ENCODE measurements at places on chromosomes 4 and X. TPM values are rescaled to one million over a fixed set of nuclear protein-coding genes. Genes with fewer than 3 reads are reported as not detected.

DNA sequence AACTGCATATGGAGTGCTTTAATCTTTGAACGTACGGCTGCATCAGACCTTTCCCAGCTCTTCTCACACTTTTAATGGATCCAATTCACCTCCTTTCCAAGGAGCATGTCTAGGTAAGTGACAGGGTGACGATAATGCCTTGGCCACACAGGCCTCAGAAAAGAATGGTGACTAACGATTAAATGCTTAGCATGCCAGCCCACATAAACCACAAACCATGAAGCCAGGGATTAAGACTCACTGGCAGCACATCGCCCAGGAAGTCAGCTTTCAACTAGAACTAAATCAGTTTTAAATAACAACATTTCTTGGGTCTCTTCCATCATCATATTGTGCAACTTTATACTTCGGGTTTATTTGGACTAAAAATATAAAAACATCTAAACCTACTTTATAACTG lies 28.7 kb downstream of the INPP4B start:
- H3K27me3 ChIP-seq = no peaks in the 10 kb centered on the region
- peaks cover 11% of the 10 kb centered on the region for H3K4me1 ChIP-seq
- no peak overlapping the region for H3K4me3 ChIP-seq
- H3K36me3 ChIP-seq = no peaks in the 10 kb centered on the region

- no peak overlapping the region for H3K4me3 ChIP-seq
- no peak overlapping the region for H3K27ac ChIP-seq
- H3K27me3 ChIP-seq = no peaks in the 10 kb centered on the region
- H3K36me3 ChIP-seq = no peaks in the 10 kb centered on the region
- DNase-seq = no peak
Observed at GRCh38 chr4:153948041-153948440, 159.2 kb upstream of the SFRP2 start.

DNA sequence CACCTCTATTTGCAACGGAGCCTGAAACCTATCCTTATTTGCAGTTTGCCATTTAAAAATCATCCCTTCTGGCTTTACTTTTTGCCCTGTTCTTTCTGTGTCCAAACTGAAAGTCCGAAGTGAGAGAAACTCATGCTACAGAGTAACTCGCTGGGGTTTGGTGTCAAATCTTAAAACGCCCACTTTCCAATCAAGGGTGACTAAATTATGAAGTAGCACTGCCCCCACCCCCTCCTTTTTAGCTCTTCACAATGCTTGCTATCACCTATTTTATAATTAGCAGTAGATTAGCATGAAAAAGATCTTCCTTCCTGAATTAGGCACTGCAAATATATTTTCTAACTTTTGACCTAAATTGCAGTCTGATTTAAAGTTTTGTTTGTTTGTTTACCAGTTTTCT lies 52.5 kb downstream of the VGLL1 start:
- H3K4me1 ChIP-seq = no peaks in the 10 kb centered on the region
- no peaks in the 10 kb centered on the region for H3K27me3 ChIP-seq
- H3K4me3 ChIP-seq = no peak overlapping the region
- H3K27ac ChIP-seq = no peak overlapping the region
- DNase-seq = no peak
- H3K36me3 ChIP-seq = no peaks in the 10 kb centered on the region

DNA sequence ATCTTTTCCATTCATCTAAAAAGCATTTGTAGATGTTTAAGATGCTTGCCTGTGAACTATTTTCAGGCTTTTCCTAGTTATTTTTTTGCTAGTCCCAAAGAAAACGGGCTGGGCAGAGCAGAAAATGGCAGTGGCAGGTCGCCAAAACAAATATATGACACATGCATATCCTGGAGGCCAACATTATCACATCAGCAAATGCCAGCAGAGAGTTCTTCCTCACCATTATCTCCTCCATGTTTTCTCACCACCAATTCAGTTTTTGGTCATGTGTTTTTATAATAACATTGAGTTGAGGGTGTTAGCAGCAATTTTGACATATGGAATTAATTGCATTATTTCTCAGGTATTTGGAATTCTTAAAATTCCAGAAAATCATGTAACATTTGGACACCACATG lies 97.9 kb upstream of the EOLA2 start:
- DNase-seq = peak; percentile 8
- no peak overlapping the region for H3K27ac ChIP-seq
- H3K27me3 ChIP-seq = no peaks in the 10 kb centered on the region
- H3K4me1 ChIP-seq = no peaks in the 10 kb centered on the region
- H3K36me3 ChIP-seq = no peaks in the 10 kb centered on the region

DNA sequence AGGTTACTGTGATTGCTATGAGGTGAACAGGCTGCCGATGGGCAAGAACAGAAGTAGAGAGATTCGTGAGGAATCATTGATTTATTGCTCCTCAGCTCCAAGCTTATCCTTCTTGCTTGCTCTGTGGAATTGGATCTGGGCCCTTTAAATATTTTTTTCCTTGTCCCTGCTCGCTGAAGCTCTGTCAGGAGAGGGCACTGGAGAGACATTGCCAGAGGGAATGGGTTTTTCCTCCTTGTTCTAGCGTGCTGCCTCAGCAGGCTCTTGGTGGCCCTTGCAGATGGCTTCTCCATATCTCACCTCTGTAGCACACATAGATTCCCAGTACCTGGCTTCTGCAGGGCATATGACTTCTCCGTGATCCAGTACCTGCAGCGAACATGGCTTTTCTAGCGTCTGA lies 67.4 kb downstream of the CNGA2 start:
- H3K27ac ChIP-seq = no peak overlapping the region
- DNase-seq = no peak
- no peak overlapping the region for H3K4me3 ChIP-seq
- no peaks in the 10 kb centered on the region for H3K4me1 ChIP-seq
- no peaks in the 10 kb centered on the region for H3K27me3 ChIP-seq
- no peaks in the 10 kb centered on the region for H3K36me3 ChIP-seq

DNA sequence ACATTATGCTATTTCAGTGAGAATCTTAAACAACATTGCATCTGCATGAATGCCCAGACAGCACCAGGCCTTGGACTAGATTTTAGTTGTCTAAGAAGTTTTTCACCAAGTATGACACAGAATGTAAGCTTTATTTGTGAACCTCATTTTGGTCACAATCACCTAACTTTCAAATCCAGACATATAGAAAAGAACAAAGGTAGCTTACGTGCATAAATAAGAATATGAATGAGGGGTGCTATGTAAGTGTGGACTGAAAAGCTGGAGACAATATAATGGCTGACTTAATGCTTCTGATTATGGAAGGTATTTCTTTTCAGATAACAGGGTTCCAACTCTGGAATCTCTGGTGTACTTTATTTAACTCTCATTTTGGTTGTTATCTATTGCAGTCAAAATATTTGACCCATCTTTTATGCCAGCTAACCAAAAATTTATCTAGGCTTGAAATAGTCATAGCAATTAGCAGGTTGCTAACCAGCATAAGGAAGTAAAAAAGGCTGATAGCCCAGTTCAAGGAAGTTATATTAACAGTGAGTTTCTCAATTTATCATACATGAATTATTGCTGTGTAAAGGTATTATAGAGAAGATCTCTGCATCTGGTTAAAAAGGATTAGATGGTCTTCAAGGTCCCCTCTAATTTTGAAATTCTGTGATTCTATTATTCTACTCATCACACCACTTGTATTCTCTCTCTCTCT lies 36.5 kb downstream of the SLC7A11 start:
- H3K4me1 ChIP-seq = peaks cover 22% of the 10 kb centered on the region
- peak overlapping the region; percentile 5 for H3K27ac ChIP-seq
- no peaks in the 10 kb centered on the region for H3K36me3 ChIP-seq
- DNase-seq = no peak
- H3K4me3 ChIP-seq = no peak overlapping the region

DNA sequence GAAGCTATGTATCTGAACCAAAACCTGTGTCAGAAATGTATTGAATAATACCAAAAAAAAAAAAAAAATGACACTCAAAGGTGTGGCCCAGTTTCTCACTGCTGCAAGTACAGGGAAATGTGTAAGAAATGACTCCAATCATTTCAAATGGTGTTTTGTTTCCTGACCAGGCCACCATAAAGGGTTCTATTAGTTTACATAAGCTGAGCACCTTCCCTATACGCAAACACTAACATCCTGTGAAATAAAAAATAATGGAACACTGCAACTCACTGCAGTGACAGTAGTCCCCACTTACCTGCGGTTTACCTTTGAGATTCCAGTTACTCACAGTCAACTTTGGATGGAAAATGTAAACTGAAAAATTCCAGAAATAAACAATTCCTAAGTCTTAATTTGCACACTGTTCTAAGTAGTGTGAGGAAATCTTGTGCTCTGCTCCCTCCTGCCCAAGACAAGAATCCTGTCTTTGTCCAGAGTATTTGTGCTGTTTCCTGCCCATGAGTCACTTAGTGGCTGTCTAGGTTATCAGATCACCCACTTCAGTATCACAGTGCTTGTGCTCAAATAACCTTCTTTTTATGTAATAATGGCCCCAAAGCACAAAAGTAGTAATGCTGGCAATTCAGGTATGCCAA lies 265.3 kb downstream of the RCHY1 start:
- no peaks in the 10 kb centered on the region for H3K27me3 ChIP-seq
- no peaks in the 10 kb centered on the region for H3K36me3 ChIP-seq
- no peak overlapping the region for H3K4me3 ChIP-seq
- peak overlapping the region; percentile 71 for H3K27ac ChIP-seq
- no peak for DNase-seq
- peaks cover 61% of the 10 kb centered on the region for H3K4me1 ChIP-seq

- no peaks in the 10 kb centered on the region for H3K4me1 ChIP-seq
- H3K27ac ChIP-seq = no peak overlapping the region
- no peak for DNase-seq
- H3K36me3 ChIP-seq = no peaks in the 10 kb centered on the region
Observed at GRCh38 chr4:113531572-113531971, 230.0 kb downstream of the CAMK2D start.

DNA sequence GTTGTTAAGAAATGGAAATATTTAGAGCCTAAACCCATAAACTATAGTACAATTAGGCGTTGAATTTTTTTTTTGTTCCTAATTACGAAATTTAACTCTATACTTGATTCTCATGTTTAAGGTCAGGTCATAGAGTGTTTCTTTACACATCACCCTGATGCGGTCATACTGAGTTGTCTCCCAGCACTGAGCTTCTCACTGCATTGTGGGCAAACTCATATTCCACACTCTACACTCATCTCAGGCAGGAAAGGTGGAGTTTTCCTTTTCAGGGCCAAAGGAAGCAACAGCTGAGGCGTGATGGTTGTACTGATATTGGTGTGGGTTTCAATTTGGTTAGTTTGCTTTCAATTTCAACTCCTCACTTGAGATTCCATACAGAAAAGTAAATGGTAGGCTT lies 75.4 kb downstream of the FAT4 start:
- H3K4me1 ChIP-seq = no peaks in the 10 kb centered on the region
- no peaks in the 10 kb centered on the region for H3K27me3 ChIP-seq
- H3K27ac ChIP-seq = peak overlapping the region; percentile 78
- no peak overlapping the region for H3K4me3 ChIP-seq
- no peak for DNase-seq

GRCh38 chrX:153777261-153778090 lies 3.4 kb upstream of the SRPK3 start:
- H3K4me1 ChIP-seq = peaks cover 6% of the 10 kb centered on the region
- no peaks in the 10 kb centered on the region for H3K36me3 ChIP-seq
- DNase-seq = no peak
- no peak overlapping the region for H3K4me3 ChIP-seq
- H3K27me3 ChIP-seq = peaks cover 3% of the 10 kb centered on the region

GRCh38 chrX:55487143-55487542 lies 2.5 kb downstream of the USP51 start:
- H3K27me3 ChIP-seq = no peaks in the 10 kb centered on the region
- peaks cover 4% of the 10 kb centered on the region for H3K4me1 ChIP-seq
- no peak for DNase-seq

GRCh38 chr4:158809611-158810486 lies 41.0 kb downstream of the FNIP2 start:
- DNase-seq = peak; percentile 43
- H3K4me3 ChIP-seq = no peak overlapping the region
- H3K27me3 ChIP-seq = no peaks in the 10 kb centered on the region
- H3K4me1 ChIP-seq = peaks cover 64% of the 10 kb centered on the region
- no peaks in the 10 kb centered on the region for H3K36me3 ChIP-seq

DNA sequence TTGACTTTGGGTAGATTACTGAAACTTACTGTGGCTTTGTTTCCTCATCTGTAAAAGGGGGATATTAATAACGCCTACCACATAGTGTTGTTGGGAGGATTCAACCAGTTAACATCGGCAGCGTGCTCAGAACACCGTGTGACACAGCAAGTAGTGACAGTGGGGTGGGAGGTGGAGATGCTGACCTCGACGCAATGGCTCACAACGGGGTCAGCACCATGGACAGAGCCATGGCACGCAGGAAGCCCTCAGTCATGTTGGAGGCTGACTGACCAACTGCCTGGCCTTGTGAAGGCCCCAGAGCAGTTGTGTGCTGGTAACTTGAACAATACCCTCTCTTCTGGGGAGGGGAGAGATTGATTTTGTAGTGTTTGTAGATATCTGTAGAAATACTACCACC lies 93.2 kb downstream of the WFS1 start:
- no peak overlapping the region for H3K27ac ChIP-seq
- DNase-seq = no peak
- no peaks in the 10 kb centered on the region for H3K36me3 ChIP-seq
- H3K27me3 ChIP-seq = peaks cover 4% of the 10 kb centered on the region

DNA sequence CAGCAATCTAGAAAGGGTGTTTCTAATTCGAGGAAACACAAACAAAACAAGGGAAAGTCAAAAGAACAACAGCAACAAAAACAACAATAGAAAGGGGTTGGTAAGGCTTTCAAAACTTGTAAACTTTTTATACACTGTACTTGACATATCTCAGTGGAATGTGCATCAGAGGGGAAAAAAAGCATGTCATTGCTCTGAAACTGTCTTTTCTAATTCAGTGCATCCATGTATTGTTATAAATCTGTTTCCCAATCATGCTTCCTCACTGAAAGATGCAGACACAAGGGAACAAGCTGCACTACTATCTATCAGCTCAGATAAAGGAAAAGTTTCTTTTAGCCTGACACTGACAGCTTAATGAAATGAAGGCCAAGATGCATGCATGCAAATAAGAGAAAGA lies 44.2 kb upstream of the PCDH18 start:
- no peak overlapping the region for H3K27ac ChIP-seq
- no peaks in the 10 kb centered on the region for H3K27me3 ChIP-seq
- H3K36me3 ChIP-seq = no peaks in the 10 kb centered on the region
- DNase-seq = no peak
- no peak overlapping the region for H3K4me3 ChIP-seq
- H3K4me1 ChIP-seq = no peaks in the 10 kb centered on the region

GRCh38 chr4:125741825-125742452 lies 427.2 kb downstream of the FAT4 start:
- no peaks in the 10 kb centered on the region for H3K27me3 ChIP-seq
- H3K27ac ChIP-seq = no peak overlapping the region
- no peak overlapping the region for H3K4me3 ChIP-seq
- H3K4me1 ChIP-seq = no peaks in the 10 kb centered on the region
- no peak for DNase-seq

NCAPG gene
- total RNA-seq = not detected

ARAF gene
- 62.1 TPM for total RNA-seq

RNF128 gene
- total RNA-seq = 23.3 TPM

MAGEA11 gene
- not detected for total RNA-seq

UGT2B10 gene
- not detected for total RNA-seq

DMP1 gene
- not detected for total RNA-seq

SMIM14 gene
- total RNA-seq = 60.7 TPM

KLHL4 gene
- 0.16 TPM for total RNA-seq

Data from transverse colon (tissue), 4 donors.